ENCODE measurements at places on chromosomes 1 and 21. TPM values are rescaled to one million over a fixed set of nuclear protein-coding genes. Genes with fewer than 3 reads are reported as not detected.

The BSND gene
- total RNA-seq, result not detected

GRCh38 chr1:198238121-198238520 is 81.3 kb downstream of the NEK7 start:
- DNase-seq, result no peak

- DNase-seq, result peak; percentile 73
These were observed 45.1 kb downstream of the SLC2A1 start for GRCh38 chr1:42913426-42914091.

The CAMTA1 gene
- 92.8 TPM for total RNA-seq

GRCh38 chr1:151146072-151146411 is 389 bp downstream of the SEMA6C start:
- peak; percentile 35 for DNase-seq
